ENCODE measurements at places on chromosomes 16 and 17.
A peak's percentile ranks its signal among the peaks of the same experiment; 100 is the strongest.

GRCh38 chr17:76353004-76353598, 615 bp downstream of the PRPSAP1 start:
- peaks cover 10% of the 10 kb centered on the region for H3K4me1 ChIP-seq
- peak overlapping the region; percentile 67 for H3K27ac ChIP-seq
- DNase-seq = peak; percentile 68
- peak overlapping the region; percentile 74 for H3K4me3 ChIP-seq

DNA sequence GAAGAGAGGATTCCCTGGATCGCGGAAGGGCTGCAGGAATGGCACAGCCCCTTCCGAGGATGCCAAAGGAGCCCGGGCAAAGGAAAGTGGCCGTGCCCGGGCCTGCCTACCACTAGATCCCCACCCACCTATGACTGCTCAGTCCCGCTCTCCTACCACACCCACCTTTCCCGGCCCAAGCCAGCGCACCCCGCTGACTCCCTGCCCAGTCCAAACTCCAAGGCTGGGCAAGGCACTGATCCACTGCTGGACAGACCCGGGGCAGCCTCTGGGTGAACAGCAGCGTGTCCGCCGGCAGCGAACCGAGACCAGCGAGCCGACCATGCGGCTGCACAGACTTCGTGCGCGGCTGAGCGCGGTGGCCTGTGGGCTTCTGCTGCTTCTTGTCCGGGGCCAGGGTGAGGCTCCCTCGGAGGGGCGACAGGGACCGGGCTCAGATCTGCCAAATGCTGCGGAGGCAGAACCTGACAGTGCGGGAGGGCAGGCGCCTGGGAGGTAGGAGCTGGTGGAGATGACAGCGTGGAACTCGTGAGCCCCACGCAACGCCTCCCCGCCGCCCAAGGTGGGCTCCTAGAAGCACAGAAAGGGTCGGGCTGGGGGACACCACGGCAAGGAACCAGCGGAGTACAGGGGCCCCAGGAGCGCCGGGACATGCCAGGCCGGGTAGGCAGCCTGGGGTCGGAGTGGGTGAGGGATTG, at the start of gene CES2:
Gene CES2 (plus strand): TSS at position 203 of the 698 bp plus-strand sequence. CDS start 120 bp downstream, at position 323.
- peak within 1 kb of the TSS; percentile 86 for H3K27ac ChIP-seq
- H3K36me3 ChIP-seq = peaks cover 41% of the 10 kb centered on the region
- H3K4me1 ChIP-seq = peaks cover 9% of the 10 kb centered on the region
- no peaks in the 10 kb centered on the region for H3K27me3 ChIP-seq

- DNase-seq = no peak
- H3K4me3 ChIP-seq = no peak overlapping the region
- no peaks in the 10 kb centered on the region for H3K27me3 ChIP-seq
These were observed 45.3 kb downstream of the WNT3 start for GRCh38 chr17:46773221-46773605.

DNA sequence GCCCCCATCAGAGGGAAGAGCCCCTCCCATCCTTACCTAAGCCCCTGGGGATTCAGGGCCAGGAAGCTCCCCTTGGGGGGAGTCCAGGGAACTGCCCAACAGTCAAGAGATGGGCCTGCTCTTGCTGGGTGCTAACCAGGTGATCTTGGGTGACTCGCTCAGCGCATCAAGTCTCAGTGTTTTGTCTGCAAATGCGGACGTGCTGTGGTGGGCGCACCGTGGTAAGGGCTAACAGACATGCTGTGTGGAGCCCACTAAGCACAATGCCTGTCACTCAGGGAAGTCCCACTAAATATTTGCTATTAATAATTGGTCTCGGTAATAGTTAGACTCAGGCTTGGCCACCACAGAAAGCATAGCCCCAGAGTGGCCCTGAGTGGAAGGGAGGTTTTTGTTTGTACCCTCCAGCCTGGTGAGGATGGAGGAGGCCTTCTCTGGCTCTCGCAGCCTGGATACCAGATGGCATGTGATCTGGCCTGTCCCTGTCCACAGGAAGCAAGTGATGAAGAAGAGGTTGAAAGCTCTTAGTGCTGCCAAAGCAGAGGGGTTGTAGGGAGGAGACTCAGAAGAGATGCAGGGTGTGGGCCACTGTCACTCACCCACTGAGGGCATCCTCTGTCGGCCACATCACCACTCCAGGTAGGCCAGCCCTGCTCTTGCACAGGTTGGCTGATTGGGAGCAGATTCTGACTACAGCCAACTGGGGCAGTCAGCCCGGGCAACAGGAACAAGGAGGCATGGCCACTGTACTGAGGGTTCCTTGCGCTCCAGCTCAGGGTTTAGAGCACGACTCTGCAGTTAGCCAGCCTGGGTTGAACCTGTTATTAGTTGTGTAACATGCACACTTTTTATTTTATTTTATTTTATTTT, 69.8 kb upstream of the KSR1 start:
- no peak overlapping the region for H3K27ac ChIP-seq
- H3K27me3 ChIP-seq = no peaks in the 10 kb centered on the region
- H3K4me3 ChIP-seq = no peak overlapping the region
- no peak for DNase-seq
- H3K36me3 ChIP-seq = no peaks in the 10 kb centered on the region

- no peaks in the 10 kb centered on the region for H3K27me3 ChIP-seq
- no peak for DNase-seq
- H3K4me1 ChIP-seq = peaks cover 14% of the 10 kb centered on the region
These were observed 16.8 kb downstream of the VASN start for GRCh38 chr16:4388271-4389021.

DNA sequence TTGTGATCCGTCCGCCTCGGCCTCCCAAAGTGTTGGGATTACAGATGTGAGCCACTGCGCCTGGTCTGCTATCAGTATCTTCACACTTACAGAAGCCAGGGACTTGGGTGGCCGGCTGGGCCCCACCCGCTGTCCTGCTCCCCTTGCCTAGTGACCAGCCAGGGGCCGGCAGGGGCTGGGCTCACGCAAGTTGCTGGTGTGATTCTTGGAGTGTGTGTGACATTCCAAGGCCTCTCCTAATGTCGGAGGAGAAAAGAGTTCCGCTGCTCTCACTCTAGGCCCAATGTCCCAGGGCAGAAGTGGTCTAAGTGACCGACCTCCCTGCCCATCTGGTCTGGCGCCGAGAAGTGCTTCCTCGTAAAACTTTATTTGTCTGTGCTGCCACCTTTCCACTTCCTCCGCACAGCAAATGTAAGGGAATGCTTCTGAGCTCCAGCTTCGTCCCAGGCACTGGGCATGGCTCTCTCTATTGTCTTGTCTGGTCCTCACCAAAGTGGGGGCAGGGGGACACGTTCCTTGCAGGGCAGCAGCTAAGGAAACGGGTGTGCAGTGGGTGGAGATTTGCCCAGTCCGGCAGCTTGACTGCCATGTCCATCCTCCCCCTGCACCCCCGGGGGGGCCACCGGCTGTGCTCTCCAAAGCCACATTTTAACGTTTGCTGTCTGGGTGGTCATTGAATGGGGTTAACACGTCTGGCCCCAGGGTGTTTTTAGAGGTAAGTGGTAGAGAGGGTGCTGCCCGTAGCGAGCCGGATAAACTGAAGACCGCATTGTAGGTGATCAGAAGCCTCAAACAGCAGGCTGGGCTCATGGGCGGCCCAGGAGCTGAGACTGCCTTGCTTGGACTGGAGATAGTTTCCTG, 7.8 kb upstream of the GSE1 start:
- H3K27ac ChIP-seq = no peak overlapping the region
- H3K4me3 ChIP-seq = no peak overlapping the region
- no peaks in the 10 kb centered on the region for H3K27me3 ChIP-seq
- no peak for DNase-seq
- H3K36me3 ChIP-seq = no peaks in the 10 kb centered on the region

DNA sequence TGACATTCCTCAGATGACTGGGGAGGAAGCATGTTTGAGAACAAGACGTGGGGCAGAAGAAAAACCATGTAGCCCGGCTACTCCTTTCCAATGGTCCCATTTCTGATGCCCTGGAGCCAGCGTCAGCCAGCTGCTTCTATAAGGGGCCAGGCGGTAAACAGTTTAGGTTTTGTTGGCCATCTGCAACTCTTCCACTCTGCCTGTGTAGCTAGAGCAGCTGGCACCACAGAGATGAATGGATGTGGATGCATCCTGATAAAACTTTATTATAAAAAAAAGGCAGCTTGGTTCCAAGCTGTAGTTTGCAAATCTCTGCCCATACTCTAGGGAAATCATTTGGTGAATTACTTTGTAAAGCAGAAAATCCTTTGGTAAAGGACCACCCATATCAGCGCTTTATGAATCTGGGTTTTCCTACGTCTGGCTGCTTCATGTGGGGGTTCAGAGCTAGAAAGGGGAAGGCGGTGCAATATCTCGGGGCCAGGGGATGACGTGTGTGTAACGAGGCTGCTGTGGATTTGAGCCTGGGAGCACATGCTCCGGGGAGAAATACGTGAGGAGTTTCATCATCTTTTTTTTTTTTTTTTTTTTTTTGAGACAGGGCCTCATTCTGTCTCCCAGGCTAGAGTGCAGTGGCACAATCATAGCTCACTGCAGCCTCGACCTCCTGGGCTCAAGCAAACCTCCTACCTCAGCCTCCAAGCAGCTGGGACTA, 3.4 kb upstream of the SRL start:
- no peaks in the 10 kb centered on the region for H3K36me3 ChIP-seq
- no peak overlapping the region for H3K4me3 ChIP-seq
- no peak for DNase-seq
- H3K27ac ChIP-seq = no peak overlapping the region
- no peaks in the 10 kb centered on the region for H3K4me1 ChIP-seq
- H3K27me3 ChIP-seq = no peaks in the 10 kb centered on the region

DNA sequence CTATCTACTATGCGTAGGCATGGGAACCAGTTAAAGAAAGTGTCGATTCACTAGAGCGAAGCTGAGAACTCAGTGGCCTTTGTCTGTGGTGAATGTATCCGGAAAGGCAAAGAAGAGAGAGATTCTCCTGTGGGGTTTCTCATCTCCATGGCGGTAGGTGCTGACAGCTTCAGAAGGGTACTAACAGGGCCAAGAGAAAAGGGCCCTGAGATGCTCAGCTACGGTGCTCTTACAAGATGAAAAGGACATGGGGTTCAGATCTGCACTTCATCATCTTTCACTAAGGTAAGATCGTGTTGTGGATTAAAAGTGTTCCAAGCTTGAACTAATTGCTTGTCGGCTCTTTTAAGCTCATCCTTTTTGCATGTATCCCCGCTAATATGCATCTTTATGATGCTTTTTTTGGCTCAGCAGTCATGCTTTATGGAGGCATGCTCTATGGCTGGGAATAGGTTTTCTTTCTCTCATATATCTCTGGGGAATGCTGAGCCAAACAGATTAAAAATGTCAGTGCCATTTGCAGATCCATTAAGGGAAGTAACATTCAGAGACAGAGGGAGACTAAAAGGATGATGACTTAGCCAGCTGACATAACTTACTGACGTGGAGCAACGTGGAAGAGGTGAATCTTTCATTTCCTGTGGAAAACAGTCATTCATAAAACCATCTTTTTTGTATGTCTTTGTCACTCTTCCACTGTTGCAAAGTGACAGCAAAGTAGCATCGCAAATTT, 29.9 kb downstream of the KCNJ16 start:
- H3K27ac ChIP-seq = no peak overlapping the region
- no peaks in the 10 kb centered on the region for H3K4me1 ChIP-seq
- no peak for DNase-seq
- no peaks in the 10 kb centered on the region for H3K36me3 ChIP-seq

DNA sequence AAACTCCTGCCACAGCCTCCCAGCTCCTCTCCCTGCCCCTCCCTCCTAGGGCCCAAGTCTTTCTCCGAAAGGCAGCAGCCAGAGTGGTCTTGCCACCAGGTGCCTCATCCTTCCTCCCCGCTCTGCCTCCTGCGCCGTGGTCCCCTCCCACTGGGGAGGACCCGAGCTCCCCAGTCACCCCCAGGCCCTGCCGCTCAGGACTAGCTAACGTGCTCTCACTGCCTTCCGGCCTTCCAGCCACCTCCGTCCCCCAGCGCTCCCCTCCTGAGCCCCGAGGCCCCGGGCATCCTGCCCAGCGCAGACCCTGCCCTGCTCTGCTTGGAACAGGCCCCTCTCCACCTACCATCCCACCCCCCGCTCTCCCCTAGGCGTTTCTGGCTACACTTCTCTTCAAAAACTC, 19.4 kb upstream of the COL1A1 start:
- H3K4me3 ChIP-seq = no peak overlapping the region
- peak overlapping the region; percentile 94 for H3K27ac ChIP-seq
- DNase-seq = peak; percentile 65
- H3K4me1 ChIP-seq = peaks cover 39% of the 10 kb centered on the region
- H3K36me3 ChIP-seq = no peaks in the 10 kb centered on the region

DNA sequence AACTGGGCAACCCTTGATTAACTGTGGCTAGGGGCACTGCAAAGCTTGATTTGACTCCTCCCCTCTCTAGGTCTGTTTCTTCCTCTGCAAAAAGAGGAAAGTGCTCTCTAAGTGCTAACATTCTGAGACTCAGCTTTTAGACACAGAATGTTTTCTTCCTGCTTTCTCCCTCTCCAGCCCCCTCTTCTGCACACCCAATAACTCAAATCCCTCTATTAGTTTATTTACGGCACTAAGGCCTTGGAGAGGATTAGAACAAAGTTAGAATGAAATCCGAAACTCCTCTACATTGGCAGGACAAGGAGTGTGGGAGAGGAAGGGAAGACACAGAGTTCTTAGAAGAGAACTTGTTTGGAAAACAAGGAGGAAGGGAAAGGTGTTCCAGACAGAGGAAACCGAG, 3.3 kb upstream of the SBK1 start:
- H3K27me3 ChIP-seq = peaks cover 13% of the 10 kb centered on the region
- no peaks in the 10 kb centered on the region for H3K4me1 ChIP-seq
- DNase-seq = no peak
- H3K27ac ChIP-seq = no peak overlapping the region
- H3K4me3 ChIP-seq = no peak overlapping the region

GRCh38 chr16:77467821-77468335, 33.0 kb upstream of the ADAMTS18 start:
- peaks cover 34% of the 10 kb centered on the region for H3K27me3 ChIP-seq
- no peak for DNase-seq
- no peaks in the 10 kb centered on the region for H3K4me1 ChIP-seq

DNA sequence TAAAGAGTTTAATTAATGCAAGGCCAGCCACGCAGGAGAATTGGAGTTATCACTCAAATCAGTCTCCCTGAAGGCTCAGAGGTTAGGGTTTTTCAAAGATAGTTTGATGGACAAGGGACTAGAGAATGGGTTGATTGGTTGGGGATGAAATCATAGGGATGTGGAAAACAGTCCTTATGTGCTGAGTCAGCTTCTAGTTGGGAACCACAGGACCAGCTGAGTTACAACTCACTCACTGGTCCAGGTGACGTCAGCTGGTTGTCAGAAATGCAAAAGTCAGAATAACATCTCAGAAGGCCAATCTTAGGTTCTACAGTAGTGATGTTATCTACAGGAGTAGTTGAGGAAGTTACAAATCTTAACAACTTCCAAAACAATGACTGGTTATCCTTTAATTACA, 47.6 kb downstream of the CPD start:
- no peaks in the 10 kb centered on the region for H3K4me1 ChIP-seq
- no peaks in the 10 kb centered on the region for H3K27me3 ChIP-seq
- no peak overlapping the region for H3K4me3 ChIP-seq
- no peak overlapping the region for H3K27ac ChIP-seq
- DNase-seq = no peak
- peaks cover 33% of the 10 kb centered on the region for H3K36me3 ChIP-seq

- H3K36me3 ChIP-seq = no peaks in the 10 kb centered on the region
- peaks cover under 1% of the 10 kb centered on the region for H3K4me1 ChIP-seq
- DNase-seq = no peak
- no peaks in the 10 kb centered on the region for H3K27me3 ChIP-seq
These were observed 15.0 kb upstream of the HEATR6 start for GRCh38 chr17:60093694-60094093.

- no peak overlapping the region for H3K27ac ChIP-seq
- no peaks in the 10 kb centered on the region for H3K27me3 ChIP-seq
- no peaks in the 10 kb centered on the region for H3K36me3 ChIP-seq
- no peak for DNase-seq
- no peaks in the 10 kb centered on the region for H3K4me1 ChIP-seq
These were observed 14.3 kb downstream of the GDPD1 start for GRCh38 chr17:59234631-59235030.

- no peaks in the 10 kb centered on the region for H3K36me3 ChIP-seq
- H3K27me3 ChIP-seq = no peaks in the 10 kb centered on the region
- peak; percentile 82 for DNase-seq
- H3K4me3 ChIP-seq = no peak overlapping the region
- peak overlapping the region; percentile 94 for H3K27ac ChIP-seq
These were observed 14.6 kb upstream of the DHX8 start for GRCh38 chr17:43469145-43469544.

All from RWPE2 (cell line).